Ascending aorta (tissue), 2 donors: ENCODE measurements at places on chromosomes 1 and 21. TPM values are rescaled to one million over a fixed set of nuclear protein-coding genes. Genes with fewer than 3 reads are reported as not detected.

DNA sequence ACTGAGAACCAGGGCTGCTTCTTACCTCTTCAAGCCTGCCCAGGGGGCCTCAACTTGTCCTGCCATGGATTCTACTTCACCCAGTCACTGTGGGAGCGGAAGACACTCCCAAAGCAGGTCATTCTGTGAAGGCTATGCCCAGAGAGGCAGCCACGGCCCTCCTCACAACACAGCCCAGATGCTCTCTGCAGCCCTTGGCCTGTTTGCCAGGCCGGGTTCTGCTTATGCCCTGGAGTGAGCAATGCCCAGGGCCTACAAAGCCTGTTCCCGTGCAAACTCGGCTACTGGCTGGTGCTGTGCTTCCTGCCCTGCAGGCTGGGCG is 33.8 kb upstream of the SLC30A1 start:
- no peak for DNase-seq

- no peak for DNase-seq
Measured at GRCh38 chr1:203771901-203772301, 6.9 kb downstream of the LAX1 start.

DNA sequence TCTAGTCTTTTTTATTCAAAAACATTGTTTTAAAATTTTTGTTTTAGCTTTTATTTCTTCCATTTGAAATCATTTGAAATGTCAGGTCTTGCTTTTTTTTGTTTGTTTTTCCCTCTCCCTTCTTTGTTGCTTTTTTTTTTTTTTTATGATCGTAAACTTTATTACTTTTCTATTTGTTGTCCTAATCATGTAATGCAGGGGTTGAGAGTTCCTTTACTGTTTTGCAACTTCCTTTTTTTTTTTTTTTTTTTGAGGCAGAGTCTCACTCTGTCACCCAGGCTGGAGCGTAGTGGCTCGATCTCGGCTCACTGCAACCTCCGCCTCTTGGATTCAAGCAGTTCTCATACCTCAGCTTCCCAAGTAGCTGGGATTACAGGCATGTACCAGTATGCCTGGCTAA is 24.8 kb downstream of the IVNS1ABP start:
- no peak for DNase-seq

GRCh38 chr21:46397993-46398392 is 60.7 kb upstream of the DIP2A start:
- DNase-seq: no peak

- DNase-seq: no peak
Measured at GRCh38 chr1:35569936-35570335, 3.2 kb upstream of the TFAP2E start.

GRCh38 chr1:14522077-14522925 is 76.2 kb upstream of the KAZN start:
- no peak for DNase-seq

Gene AK4
- total RNA-seq: 29.5 TPM

Gene FAM163A
- total RNA-seq: not detected

Gene BTF3L4
- total RNA-seq: 39.9 TPM

Gene CA6
- total RNA-seq: not detected
